ENCODE measurements at places on chromosomes 7 and 10.

- no peak for DNase-seq
Observed at GRCh38 chr7:20779041-20779440, 7.6 kb downstream of the SP8 start.

GRCh38 chr10:93160829-93161228 lies 87.1 kb downstream of the CYP26A1 start:
- no peak for DNase-seq

DNA sequence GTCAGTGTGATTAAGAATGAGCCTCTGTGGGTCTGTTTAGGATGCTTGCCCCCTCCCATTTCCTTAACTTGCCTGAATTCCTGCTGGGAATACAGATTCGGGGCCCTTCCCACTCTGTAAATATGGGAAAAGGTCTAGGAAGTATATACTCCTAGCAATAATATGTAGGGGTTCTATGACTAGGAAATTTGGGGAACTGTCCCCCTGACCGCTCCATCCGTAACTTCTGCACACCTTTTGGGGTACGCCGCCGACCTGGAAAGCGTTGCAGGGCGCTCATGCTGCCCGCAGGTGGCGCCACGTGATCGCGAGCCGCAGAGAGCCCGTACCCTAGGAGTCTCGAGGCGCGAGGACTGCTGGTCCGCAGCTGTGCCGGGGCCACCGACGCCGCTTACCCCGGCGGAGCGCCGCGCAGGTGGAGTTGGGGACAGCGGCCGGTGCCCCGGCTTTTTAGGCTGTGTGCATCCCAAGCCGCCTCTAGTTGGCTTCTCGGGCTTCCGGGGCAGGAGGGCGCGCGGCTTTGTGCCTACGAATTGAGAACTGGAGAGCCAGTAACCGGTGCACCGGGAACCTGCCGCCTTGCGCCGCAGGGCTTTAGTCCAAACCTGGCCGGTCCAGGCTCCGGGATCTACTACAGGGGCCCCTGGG lies 656 bp upstream of the CNNM2 start:
- peak; percentile 83 for DNase-seq

DNA sequence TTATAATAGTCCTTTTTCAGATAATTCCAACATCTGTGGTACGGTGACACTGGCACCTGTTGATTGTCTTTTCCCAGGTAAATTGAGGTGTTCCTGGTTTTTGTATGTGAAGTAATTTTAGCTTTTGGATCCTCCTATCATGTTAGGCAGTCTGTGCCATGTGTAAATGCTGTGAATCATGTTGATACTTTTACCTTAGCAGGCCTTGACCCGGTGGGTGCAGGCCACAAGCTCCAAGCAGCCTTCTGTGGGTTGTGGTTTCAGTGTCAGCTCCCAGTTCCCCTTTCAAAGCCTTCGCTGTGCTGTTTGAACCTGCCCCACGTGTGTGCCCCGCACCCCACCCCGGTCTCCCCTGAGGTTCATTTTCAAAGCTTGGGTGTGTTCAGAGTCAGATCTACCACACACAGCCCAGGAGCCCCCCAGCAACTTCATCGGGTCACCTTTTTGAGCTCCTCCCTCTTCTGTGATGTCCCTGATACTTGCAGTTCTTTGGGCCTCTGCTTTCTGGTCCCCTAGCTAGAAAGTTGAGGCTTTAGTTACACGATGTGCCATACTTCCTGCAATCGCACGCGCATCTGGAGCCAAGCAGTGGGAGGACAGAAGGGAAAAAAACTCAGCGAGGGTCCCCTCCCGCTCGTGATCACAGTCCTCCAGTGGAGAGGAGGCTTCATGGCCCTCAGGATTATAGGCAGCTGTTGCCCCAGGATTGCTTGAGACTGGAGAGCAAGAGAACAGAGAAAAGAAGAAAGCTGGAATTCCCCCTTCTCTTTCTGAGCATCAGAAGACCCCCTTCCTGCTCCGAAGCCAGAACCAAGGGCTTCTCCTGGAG lies 8.7 kb upstream of the BHLHA15 start:
- DNase-seq: no peak

DNA sequence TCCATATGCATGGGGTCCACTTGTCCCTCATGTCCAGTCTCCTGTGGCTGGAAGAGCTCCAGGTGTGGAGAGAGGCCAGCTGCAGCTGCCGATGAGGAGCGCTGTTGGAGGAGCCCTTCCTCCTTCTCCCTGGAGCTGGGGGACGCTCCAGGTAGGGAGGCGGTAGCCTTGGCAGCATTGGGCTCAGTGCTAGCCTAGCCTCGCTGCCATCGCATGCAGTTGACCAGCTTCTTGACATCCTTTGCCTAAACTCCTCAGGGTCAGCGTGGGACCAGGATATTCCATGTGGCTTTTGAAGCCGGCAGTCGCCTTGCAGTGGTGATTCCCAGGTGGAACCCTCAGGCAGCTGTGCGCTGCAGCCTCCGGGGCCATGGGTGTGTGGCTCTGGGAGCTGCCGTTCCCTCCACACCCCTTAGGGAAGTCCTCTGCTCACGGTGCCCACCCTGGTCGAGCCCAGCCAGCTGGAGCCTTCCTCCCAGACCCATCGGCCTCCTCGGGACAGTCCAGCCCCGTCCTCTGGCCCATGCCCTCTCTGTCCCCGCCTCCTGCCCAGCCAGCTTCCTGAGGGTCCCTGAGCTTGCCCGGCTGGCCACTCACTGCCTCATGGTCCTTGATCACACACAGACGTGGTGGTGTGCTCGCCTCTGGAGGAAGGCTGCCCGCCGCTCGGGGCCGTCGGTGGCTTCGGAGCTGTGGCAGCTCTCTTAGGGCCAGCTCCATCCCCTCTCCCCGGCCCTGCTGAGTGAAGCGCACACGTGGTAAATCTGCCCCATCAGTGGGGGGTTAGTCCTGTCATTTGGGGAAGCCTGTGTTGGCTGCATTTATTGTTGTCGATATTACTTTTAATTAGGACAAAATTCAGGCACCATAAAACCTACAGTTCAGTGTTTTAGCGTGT lies 21.2 kb downstream of the INPP5A start:
- DNase-seq: no peak

DNA sequence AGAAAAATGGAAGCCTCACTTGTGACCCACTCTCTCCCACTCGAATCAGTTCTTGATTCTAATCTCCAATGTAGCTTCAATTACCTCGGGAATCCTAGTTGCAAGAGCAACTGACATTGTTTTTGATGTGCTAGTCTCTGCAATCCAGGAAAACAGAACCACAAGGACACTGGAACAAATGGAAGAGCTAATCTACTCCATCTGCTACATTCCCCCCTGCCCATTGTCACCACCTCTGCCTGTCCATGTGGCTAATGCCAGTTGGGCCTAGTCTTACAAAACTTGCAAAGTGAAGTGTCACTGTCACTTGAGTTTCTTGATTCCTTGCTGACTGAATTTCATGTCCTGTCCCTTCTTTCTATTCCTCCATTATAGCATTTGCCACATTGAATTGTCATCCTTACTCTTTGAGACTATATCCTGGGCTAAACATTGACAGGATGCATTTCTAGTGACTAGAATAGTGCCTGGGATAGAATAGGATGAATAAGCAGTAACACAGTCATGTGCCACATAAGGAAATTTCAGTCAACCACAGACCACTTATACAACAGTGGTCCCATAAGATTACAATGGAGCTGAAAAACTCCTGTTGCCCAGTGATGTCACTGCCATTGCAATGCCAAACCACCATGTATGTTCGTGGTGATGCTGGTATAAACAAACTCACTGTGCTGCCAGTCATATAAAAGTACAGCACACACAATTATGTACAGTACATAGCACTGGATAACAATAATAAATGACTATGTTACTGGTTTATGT lies 13.5 kb downstream of the GCC1 start:
- DNase-seq: no peak

DNA sequence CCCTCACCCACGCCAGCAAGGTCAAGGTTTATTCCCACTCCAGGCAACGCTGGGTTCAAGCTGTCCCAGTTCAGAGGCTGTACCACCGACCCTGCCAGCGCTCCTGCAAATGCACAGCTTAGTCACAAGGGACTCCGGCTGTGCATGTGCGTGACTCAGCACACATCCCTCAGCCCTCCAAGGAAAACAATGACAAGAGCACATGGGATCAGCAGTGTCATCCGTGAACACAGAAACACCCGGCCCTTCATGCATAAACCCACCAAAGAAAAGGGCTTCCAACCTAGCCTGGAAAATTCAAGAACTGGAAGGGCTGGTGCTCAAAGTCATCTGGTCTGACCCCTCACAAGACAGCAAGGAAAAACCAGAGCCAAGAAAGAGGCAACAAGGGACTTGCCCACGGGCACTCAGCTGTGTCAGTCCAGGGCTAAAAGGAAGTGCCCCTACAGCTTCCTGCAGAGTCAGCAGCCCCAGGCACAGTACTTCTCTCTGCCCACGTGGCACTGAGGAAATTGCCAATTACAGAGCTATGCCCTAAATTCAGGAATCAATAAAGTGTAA lies 106.1 kb downstream of the KCNMA1 start:
- DNase-seq: no peak

DNA sequence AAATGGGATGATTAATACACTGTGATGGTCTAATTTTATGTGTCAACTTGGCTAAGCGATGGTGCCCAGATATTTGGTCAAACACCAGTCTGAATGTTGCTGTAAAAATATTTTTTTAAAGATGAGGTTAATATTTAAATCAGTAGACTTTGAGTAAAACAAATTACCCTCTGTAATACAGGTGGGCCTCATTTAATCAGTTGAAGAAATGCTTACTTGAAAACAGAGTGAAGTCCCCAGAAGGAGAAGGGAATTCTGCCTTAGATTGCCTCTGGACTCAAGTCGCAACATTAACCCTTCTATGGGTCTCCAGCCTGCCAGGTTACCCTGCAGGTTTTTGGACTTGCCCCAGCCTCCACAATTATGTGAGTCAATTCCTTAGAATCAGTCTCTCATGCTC lies 49.8 kb upstream of the AGK start:
- no peak for DNase-seq

DNA sequence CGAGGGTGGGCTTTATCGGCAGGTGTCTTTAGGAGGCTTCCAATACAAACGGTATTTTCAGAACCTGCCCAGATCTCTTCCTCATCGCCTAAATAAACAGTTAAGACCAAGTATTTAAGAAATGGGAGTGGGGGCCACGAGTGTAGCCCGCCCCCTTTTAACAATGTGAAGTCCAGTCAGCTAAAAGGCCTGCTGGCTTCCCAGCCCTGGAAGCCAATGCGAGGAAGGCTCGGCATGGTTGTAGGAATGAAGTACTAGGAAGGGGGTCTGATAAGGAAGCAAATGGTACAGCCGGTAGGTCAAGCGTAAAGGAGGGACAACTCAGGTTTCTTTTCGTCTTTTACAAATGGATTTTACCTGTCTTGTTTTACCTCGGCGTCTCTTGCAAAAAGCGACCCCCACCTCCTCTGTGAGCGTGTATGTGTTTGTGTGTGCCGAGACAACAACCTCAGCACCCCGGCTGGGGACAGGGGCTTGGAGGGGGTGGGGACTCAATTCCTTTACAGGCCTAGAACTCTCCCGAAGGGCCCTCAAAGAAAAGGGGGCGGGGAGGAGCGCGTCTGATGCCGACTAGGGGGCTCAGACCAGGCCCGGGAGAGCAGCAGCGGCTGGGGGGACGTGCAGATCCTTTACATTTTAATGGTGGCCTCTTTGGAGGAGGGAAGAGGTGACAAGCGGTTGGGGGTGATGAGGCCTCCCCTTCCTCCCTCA lies 147.6 kb downstream of the GPR85 start:
- DNase-seq: peak; percentile 71

GRCh38 chr7:101733713-101734475 lies 83.5 kb upstream of the CUX1 start:
- DNase-seq: peak; percentile 74

GRCh38 chr7:132239422-132239994 lies 336.8 kb downstream of the PLXNA4 start:
- DNase-seq: no peak

DNA sequence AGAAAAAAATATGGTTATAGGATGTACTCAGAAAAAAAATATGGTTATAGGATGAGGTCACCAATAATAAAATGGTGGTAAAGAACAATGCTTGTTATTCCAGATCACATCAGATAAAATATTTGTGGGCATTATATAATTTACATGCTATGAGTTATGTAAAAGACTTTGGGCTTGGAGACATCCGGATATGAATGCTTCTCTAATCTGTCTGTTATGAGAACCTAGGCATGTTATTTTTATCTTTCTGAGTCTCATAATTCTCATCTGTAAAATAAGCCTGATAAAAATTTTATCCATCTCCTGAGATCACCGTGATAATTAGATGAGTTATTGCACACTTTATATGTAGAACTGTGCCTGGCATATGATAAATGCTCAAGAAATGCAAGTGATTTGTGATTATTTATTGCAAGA lies 37.8 kb downstream of the DKK1 start:
- no peak for DNase-seq

DNA sequence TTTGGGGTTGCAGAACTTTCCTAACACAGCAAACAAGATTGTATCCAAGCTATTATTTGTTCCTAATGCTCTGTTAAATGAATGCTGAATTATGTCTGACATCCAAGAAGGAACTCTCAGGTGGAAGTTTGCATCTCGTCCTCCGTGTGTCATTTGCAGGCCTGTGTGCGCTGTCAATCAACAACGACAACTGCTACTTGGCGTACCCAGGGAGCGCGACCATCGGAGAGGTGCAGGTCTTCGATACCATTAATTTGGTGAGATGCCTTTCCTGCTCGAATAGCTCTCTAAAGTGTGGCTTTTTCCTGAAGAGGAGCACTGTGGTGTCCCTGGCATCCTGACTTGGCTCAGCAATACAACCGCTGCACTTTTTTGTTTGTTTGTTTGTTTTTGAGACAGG lies 26.9 kb downstream of the WIPI2 start:
- no peak for DNase-seq

DNA sequence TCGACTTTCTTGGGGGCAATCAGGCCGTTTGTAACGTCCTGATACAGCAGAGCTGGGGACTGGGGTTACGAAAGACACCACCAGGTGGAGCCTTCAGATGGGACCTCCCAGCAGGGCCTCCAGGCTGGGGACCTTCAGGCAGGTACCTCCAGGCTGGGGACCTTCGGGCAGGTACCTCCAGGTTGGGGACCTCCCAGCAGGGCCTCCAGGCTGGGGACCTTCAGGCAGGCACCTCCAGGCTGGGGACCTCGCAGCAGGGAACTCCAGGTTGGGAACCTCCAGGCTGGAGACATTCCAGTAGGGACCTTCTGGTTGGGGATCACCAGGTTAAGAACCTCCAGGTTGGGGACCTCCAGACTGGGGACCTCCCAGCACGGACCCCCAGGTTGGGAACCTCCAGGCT lies 23.5 kb upstream of the GPR146 start:
- no peak for DNase-seq

GRCh38 chr7:1341361-1342089 lies 108.9 kb downstream of the UNCX start:
- DNase-seq: no peak

DNA sequence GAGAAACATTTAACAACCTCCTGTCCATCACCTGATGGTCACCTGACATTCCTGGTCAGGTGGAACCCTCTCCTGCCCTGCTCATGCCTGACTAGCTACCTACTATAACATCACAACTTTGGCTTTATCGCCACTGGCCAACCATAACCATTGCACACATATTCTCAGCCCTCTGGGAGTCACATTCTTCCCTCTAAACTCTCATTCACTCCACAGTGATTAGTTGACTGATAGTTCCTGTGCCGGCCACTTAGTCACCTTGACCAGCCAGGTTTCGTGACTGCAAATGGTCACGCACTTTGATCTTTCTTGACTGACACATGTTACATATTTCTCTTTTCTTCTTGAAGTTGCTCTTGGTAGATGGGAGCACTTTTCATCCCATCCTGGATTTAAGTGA lies 50.1 kb downstream of the GNAI1 start:
- no peak for DNase-seq

GRCh38 chr10:124177180-124177518 lies 83.8 kb upstream of the CHST15 start:
- no peak for DNase-seq

Data from nephron progenitor cell (in vitro differentiated cells).